ENCODE measurements at places on chromosomes 1 and 21.

DNA sequence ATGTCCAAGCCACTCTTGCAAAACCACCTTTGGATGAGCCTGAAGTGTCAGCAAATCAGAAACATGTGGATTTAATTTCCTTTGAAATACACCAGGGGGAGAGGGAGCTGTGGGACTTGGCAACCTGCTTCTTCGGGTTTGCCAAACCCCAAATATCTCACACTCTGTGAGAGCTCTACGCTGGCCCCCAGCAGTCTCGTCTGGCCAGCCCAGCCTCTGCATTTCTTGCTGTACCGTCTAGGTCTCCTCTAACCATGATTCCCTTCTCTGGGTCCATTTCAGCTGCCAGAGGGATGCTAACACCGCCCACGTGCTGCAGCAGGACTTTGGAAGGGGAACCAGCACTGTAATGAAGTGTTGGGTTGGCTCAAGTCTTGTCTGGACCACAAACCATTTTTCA is 114.6 kb downstream of the MRPS6 start:
- no peak for DNase-seq

GRCh38 chr1:236576004-236576403 is 28.3 kb downstream of the HEATR1 start:
- DNase-seq = no peak

DNA sequence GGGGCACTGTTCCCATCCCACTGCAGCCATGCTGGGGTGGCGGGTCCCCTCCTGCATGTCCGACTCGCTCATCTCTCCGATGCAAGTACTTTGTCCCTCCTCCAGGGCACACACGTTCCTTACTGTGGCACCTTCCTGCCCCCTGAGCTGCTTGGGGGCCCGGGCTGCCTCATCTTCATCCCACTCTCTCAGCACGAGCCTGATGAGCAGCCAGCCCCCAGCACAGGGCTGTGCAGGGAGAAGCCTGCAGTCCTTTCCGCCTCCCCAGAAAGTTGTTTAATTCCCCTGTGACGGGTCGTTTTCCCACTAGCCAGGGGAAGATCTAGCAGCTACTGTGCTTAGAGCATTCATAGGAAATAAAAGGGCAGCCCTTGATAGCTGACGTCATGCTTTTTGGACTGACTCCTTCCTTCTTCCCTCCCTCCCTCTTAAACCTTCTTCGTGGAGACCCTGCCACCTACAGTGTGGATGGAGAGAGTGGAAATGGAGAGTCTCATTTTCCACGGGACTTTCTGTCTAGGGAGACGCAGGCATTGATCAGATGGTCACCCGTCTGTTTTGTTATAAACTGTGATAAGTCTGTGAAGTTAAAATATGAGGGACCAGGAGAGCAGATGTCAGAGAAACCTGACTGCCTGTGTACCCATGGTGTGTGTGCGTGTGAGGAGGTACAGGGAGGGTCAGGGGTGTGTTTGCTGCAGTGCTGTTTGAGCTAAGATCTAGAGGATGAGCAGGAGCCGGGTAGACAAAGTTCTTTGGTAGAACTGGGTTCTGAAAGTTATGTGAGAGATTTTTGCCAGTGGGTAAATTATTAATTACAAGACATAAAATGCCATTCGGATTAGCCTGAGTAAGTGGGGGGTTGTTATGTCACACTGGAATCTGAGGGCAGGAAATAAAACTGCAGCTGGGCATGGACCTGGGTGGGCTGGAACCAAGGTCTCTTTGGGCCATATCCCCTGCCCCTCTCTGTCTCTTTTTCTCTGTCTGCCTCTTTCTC is 34.3 kb downstream of the GPR137B start:
- DNase-seq = no peak

DNA sequence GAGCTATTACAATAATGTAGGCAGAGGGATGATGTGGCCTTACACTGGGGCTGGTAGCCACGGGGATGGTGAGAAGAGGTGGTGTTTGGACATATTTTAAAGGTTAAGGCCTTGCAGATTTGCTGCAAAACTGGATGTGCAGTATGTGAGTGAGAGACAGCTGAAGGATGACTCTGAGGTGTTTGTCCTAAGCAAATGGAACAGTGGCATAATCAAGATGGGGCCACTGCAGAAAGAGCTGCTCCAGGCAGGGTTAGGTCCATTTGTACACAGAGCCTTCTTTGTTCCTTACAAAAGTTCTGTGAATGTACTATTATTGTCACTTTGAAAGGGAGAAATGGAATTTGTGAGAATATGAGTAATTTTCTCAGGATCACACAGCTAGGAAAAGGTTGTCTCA is 220.4 kb upstream of the ZP4 start:
- DNase-seq = no peak

- no peak for DNase-seq
These were observed 23.2 kb downstream of the PLEKHA6 start for GRCh38 chr1:204336421-204337035.

DNA sequence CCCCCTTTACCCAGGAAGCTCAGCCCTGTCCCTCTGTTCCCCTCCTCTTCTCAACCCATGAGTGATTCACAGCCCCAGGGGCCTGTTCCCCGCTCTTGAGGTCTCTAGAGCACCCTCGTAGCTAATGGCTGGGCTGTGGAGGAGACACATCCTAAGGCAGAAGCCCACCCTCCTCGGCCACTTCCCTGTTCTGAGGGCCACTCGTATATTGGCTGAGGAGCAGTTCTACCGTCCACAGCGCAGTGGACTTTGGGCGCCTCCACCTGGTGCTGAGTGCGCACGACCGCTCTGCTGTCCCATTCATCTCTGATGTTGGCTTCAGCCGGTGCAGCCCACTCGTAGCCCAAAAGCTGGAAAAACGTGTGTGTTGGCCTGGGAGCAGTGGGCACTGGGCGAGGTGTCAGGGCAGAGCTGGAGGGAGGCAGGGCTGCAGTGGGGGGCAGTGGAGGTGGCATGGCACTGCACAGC is 24.5 kb upstream of the PKP1 start:
- no peak for DNase-seq

Data from NCI-H1105 treated with DMSO at 0.1 percent for 48 hours (cell line).